GM20000 (cell line): ENCODE measurements at places on chromosomes 16 and 17.

DNA sequence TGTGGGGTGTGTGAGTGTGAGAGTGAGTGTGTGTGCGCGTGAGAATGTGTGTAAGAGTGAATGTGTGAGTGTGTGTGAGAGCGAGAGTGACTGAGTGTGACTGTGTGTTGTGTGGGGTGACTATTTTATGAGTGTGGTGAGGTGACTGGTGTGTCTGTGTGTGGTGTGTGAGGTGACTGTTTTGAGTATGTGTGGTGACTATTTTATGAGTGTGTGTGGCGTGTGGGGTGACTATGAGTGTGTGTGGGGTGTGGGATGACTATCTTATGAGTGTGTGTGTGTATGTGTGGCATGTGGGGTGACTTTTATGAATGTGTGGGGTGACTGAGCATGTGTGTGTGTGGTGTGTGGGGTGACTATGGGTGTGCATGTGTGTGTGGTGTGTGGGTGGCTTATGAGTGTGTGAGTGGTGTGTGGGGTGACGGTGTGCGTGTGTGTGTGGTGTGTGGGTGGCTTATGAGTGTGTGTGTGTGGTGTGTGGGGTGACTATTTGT, 152.9 kb upstream of the PLCG2 start:
- DNase-seq, result no peak

DNA sequence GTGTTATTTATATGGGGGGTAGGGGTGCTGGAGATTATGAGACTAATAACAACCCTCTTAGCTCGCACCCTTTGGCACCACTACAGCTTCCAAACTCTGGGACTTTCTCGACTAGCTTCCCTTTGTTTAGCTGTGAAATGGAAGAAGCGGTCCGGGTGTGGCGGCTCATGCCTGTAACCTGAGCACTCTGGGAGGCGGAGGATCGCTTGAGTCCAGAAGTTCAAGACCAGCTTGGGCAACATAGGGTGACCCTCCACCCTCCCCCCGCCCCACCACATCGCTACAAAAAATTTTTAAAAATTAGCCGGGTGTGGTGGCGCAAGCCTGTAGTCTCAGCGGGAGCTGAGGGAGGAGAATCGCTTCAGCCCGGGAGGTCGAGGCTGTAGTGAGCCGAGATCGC, 814 bp upstream of the CDH3 start:
- no peak for DNase-seq

- no peak for DNase-seq
These were observed 6.8 kb downstream of the TMC5 start for GRCh38 chr16:19424478-19424877.

GRCh38 chr17:15981208-15981607, 18.3 kb downstream of the ZSWIM7 start:
- DNase-seq, result peak; percentile 65

- DNase-seq, result no peak
These were observed 57.1 kb downstream of the SCNN1B start for GRCh38 chr16:23359092-23359760.
